ENCODE measurements at places on chromosomes 4 and X. TPM values are rescaled to one million over a fixed set of nuclear protein-coding genes. Genes with fewer than 3 reads are reported as not detected.

Gene HMGN5
- polyA plus RNA-seq: 37.4 TPM

- DNase-seq: no peak
Observed at GRCh38 chrX:38192007-38192810, 28.5 kb downstream of the SRPX start.

DNA sequence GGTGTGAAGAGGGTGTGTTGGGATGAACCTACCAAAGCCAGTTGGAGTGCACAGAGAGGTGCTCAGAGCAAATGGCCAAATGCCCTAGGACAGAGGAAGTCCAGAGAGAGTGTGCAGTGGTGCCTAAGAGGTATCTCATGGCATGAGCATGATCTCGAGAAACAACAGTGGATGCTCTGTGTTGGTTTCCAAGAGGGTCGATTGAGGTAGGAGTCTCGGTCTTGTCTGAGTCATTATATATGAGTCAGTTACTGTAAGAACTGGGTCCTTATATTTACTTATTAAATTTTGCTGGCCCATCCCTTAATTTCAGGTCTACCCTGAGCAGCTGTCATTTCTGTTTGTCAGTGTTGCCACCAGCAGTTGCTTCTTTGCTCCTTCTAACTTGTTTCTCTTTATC is 86.6 kb upstream of the TMEM150C start:
- DNase-seq: no peak

DNA sequence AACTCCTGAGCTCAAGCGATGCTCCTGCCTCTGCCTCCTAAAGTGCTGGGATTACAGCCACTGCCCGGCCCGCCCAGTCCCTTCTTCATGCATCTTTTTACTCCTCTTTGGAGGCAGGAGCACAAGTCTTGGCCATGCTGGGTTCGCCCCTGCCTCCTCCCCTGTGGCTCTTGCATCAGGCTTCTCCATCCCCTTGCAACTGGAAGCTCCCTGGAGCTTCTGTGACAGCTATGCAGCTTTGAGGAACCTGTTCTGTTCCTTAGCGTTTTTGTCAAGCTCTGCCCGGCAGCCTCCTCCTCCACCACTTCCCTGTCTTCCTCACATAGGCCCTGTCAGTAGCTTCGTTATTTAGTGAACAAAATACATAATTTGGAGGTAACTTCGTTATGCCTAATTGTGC is 73.9 kb downstream of the PSAPL1 start:
- no peak for DNase-seq

Gene NHSL2
- polyA plus RNA-seq: 9.4 TPM

DNA sequence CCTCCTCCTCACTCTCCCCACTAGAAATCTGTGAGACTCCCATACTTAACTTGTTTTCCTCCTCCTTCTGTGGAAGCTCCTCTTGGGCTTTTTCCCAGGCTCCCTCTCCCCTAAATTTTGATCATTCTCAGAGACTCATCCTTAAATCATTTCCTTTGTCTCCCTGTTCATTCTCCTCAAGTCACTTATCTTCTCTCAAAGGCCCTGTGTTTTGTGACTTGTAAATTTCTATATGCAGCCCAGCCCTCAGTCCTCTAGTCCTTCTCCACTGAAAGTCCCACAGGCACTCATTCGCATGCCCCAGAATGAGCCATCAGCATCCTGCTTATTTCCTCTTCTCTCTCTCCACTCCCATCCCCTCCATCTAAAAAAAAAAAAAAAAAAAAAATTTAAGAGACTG is 171.8 kb downstream of the SOWAHB start:
- no peak for DNase-seq

DNA sequence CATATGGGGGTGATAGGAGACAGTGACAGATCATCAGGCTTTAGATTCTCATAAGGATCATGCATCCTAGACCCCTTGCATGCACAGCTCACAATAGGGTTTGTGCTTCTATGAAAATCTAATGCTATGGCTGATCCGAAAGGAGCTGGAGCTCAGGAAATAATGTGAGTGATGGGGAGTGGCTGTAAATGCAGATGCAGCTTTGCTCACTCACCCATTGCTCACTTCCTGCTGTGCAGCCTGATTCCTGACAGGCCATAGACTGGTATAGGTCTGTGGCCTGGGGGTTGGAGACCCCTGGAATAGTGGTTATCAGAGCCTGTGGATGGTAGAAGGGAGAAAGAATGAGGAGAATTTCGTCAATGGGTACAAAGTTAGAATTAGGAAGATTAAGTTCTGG is 2751.1 kb downstream of the ARAP2 start:
- no peak for DNase-seq

Gene SSX4B
- polyA plus RNA-seq: not detected

- no peak for DNase-seq
Observed at GRCh38 chr4:17681281-17682221, 67.1 kb downstream of the MED28 start.

Gene BMPR1B
- polyA plus RNA-seq: 25.6 TPM

Measured in renal cortex interstitium (tissue), 15 donors.